Ascending aorta (tissue), 2 donors: ENCODE measurements at places on chromosomes 4 and X. TPM values are rescaled to one million over a fixed set of nuclear protein-coding genes. Genes with fewer than 3 reads are reported as not detected.

CDKL5 gene
- total RNA-seq: 18.6 TPM

DNA sequence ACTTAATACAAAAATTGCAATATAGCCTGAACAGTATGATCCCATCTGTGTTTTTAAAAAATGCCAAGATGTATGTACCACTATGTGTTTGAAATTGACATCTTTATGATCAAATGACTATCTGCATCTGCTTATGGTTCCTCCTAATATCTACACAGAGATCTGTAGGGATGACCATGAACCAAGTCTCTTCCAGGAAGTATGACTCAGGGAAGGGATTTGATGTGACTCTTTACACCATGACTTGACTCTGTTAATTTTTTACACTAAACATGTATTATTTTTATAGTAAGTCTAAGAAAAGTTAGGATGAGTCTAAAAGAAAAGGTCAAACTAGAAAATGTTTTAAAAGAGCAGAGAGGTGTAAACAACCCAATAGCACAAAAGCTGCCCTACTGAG lies 164.0 kb downstream of the SH3KBP1 start:
- DNase-seq: no peak
- H3K27me3 ChIP-seq: no peaks in the 10 kb centered on the region
- H3K4me3 ChIP-seq: no peak overlapping the region
- H3K4me1 ChIP-seq: no peaks in the 10 kb centered on the region
- no peak overlapping the region for H3K27ac ChIP-seq
- no peaks in the 10 kb centered on the region for H3K36me3 ChIP-seq

DNA sequence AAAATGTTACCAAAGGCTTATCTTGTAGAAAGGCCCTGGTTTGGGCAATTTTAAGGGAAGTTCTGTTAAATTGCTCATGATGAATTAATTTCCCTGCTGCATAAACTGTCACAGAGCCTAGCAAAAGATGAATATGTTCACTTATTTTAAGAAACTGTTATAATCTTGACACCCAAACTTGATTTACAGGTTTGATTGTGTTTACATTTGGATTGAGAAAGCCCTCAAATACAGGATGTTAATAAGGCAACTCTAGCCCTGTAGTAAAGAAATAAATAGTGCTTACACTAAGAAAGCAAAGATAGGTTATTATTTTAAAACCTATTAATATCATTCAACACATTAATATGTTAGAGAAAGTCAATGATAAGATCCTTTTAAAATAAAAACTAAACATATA lies 18.3 kb downstream of the GYG2 start:
- no peak for DNase-seq
- H3K4me1 ChIP-seq: no peaks in the 10 kb centered on the region
- H3K27ac ChIP-seq: no peak overlapping the region
- no peak overlapping the region for H3K4me3 ChIP-seq
- no peaks in the 10 kb centered on the region for H3K36me3 ChIP-seq

DNA sequence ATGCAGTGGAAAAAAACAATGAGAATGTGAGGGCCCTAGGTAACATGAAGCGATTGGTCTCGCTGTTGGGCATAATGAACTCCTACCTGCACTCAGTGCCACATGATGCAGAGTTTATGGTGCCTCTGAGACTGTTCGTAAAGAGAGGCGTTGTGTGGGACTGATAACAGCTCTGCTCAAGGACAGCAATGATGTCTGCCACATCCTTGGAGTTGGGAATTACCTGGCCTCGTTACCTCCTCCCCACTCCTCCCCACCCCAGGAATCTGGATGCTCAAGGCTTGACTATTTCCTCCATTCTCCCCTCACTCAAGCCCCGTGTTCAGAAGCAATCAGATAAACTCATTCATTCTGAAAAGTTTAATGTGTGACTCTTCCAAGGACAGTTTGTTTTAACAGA lies 148.0 kb upstream of the JADE1 start:
- no peak overlapping the region for H3K4me3 ChIP-seq
- no peak for DNase-seq
- peaks cover 39% of the 10 kb centered on the region for H3K4me1 ChIP-seq
- no peaks in the 10 kb centered on the region for H3K27me3 ChIP-seq
- peak overlapping the region; percentile 86 for H3K27ac ChIP-seq

GRCh38 chr4:106316773-106317409 lies 541 bp downstream of the AIMP1 start:
- H3K27me3 ChIP-seq: no peaks in the 10 kb centered on the region
- peaks cover 6% of the 10 kb centered on the region for H3K36me3 ChIP-seq
- H3K4me3 ChIP-seq: peak overlapping the region; percentile 87
- peak overlapping the region; percentile 89 for H3K27ac ChIP-seq
- peaks cover 3% of the 10 kb centered on the region for H3K4me1 ChIP-seq

DNA sequence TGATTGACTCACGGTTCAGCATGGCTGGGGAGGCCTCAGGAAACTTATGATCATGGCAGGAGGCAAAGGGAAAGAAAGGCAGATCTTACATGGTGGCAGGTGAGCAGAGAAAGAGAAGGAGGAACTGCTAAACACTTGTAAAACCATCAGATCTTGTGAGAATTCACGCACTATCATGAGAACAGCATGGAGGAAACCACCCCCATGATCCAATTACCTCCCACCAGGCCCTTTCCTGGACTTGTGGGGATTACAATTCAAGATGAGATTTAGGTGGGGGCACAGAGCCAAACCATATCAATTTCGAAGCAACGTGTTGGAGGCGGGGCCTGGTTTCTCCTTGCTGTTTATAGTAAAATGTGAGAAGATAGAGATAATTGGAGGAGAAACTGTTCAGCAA lies 167.4 kb downstream of the GABRB1 start:
- H3K36me3 ChIP-seq: no peaks in the 10 kb centered on the region
- H3K4me1 ChIP-seq: no peaks in the 10 kb centered on the region
- no peak overlapping the region for H3K27ac ChIP-seq
- no peak overlapping the region for H3K4me3 ChIP-seq
- no peak for DNase-seq

GRCh38 chr4:75251547-75251946 lies 262.7 kb downstream of the RCHY1 start:
- H3K27me3 ChIP-seq: no peaks in the 10 kb centered on the region
- no peak overlapping the region for H3K4me3 ChIP-seq
- H3K27ac ChIP-seq: no peak overlapping the region

- H3K27me3 ChIP-seq: no peaks in the 10 kb centered on the region
- H3K27ac ChIP-seq: no peak overlapping the region
- no peaks in the 10 kb centered on the region for H3K4me1 ChIP-seq
- H3K4me3 ChIP-seq: no peak overlapping the region
Observed at GRCh38 chr4:9963328-9963727, 58.0 kb downstream of the SLC2A9 start.

GRCh38 chrX:95662200-95662599 lies 1022.4 kb upstream of the DIAPH2 start:
- H3K4me3 ChIP-seq: no peak overlapping the region
- no peaks in the 10 kb centered on the region for H3K36me3 ChIP-seq
- H3K27ac ChIP-seq: no peak overlapping the region
- H3K27me3 ChIP-seq: no peaks in the 10 kb centered on the region

DMP1 gene
- total RNA-seq: not detected

GRCh38 chrX:155333544-155334100 lies 792 bp downstream of the CLIC2 start:
- DNase-seq: no peak
- no peaks in the 10 kb centered on the region for H3K36me3 ChIP-seq

GRCh38 chrX:108053218-108053617 lies 8.4 kb downstream of the VSIG1 start:
- H3K36me3 ChIP-seq: no peaks in the 10 kb centered on the region
- no peaks in the 10 kb centered on the region for H3K4me1 ChIP-seq
- no peaks in the 10 kb centered on the region for H3K27me3 ChIP-seq
- no peak overlapping the region for H3K4me3 ChIP-seq
- no peak for DNase-seq
